ENCODE measurements at places on chromosomes 16 and 17.

DNA sequence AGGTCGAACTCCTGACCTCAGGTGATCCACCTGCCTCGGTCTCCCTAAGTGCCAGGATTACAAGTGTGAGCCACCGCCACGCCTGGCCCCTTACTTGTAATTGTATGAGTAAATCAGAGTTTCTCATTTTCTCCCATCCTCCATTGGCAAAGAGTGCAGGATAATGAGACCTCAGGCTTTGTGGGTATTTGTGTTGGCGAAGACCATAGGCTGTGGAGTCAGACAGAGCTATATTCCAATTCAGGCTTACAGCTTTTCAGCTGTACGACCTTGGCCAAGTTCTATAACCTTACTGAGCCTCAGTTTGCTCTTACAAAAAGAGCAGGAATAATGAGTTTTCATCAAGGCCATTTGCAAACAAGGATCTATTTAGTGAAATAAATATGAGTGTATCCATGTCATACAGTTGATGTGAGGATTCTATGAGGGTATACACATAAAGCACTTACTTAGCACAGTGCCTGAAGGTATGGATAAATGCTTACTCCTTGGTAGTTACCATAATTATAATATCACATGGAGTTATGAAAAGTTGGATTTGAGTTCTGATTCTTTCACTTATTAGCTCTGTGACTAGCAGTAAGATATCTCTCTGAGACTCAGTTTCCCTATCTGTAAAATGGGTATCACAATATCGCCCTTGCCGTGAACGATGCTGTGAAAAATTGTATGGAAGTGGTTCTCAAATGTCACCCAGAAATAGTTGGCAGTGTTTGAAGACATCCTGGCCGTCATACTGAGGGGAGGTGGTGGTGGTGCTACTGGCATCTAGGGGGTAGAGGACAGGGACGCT is 25.6 kb upstream of the CPPED1 start:
- DNase-seq: no peak

- DNase-seq: no peak
Observed at GRCh38 chr17:5841862-5842261, 228.3 kb upstream of the WSCD1 start.

DNA sequence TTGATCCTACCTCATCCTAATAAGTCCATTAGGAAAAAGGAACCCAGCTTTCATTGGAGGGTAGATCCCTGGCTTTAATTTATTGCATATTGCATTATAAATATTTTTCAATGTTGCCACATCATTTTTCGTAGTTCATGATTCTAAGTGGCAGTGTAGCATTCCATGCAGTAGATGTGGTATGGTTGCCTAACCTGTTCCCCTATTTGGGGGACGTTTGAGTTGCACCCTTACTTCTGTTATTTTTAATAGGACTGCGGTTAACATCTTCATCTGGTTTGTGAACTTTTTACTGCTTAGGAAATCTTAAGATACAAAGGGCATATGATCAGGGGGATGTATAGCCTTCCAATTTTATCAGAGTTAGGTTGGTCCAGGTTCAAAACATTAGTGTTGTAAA is 5.4 kb downstream of the SCPEP1 start:
- DNase-seq: no peak

- DNase-seq: no peak
Observed at GRCh38 chr17:63927464-63928171, 4.5 kb downstream of the CD79B start.

- no peak for DNase-seq
Observed at GRCh38 chr16:3023415-3023668, 400 bp downstream of the HCFC1R1 start.

- DNase-seq: no peak
Observed at GRCh38 chr16:85330006-85330693, 217.9 kb upstream of the CIBAR2 start.

- DNase-seq: no peak
Observed at GRCh38 chr17:41717408-41718286, 5.5 kb downstream of the GAST start.
